T-cell (primary cell): ENCODE measurements at places on chromosomes 1 and 21. TPM values are rescaled to one million over a fixed set of nuclear protein-coding genes. Genes with fewer than 3 reads are reported as not detected.

RHCE gene
- 0.35 TPM for total RNA-seq

DNA sequence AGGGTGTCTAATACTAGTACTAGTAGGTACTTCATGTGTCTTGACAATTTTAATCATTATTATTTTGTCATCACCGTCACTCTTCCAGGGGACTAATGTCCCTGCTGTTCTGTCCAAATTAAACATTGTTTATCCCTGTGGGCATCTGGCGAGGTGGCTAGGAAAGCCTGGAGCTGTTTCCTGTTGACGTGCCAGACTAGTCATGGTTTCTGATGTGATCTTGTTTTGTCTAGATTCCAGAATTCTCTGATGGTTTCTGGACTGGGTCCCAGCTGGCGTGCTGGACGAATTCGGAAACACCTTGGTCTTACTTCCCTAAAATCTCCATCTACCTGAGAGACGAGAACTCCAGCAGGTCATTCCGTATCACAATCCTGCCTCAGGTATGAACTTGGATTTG is 66.1 kb upstream of the FAM3B start:
- H3K27ac ChIP-seq = no peak overlapping the region
- no peak for DNase-seq

PFKFB2 gene
- 3.2 TPM for total RNA-seq

DNA sequence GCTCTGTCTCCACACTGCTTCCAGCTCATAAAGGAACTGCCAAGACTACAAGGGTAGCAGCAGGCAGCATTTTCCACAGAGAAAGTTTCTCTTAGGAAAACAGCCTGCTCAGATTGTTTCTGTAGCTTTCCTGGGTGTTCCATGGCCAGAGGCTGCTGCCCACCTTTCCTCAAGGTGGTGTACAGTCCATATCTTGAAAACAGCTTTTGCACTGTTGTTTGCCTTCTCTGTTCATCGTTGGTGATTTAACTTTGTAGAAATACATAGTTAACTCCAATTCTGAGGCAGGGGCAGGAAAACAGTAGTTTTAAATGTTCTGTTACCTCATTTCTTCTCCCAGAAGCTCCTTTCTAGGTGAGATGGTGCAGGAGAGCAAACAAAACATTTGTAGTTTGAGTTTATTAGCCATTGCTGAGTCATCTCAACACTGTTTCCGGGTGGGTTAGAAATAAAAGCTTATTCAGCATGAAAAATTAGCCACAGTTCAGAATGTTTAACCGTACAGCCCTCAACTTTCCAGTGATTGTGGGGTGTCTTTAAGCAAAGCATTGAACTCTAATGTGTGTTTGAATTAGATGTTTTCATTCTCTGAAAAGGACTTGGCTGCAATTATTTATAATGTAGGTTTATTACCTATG is 41.7 kb downstream of the DIP2A start:
- DNase-seq = no peak
- peak overlapping the region; percentile 26 for H3K27ac ChIP-seq
- H3K27me3 ChIP-seq = no peaks in the 10 kb centered on the region
- H3K4me1 ChIP-seq = peaks cover 27% of the 10 kb centered on the region

EFNA3 gene
- 2.6 TPM for total RNA-seq

LRRC38 gene
- not detected for total RNA-seq

RNF115 gene
- total RNA-seq = 14.7 TPM

DNA sequence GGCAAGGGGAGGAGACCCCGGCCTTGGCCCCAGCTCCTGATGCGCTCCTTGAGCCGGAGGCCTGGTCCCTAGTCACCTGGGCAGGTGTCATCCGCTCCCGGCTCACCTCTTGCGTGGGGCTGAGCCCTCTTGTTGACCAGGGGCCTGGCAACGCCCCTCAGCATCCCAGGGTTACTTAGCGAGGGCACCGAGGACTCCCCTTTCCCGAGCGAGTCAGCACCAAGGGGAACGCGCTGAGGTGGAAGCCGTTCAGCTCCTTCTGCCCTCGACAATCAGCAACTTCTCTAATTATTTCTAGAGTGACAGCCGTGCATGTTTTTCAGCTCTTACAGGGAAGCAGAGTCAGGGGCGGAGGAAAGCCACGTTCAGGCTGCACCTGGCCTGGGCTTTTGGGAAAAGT is 522 bp downstream of the SLC45A1 start:
- no peak for DNase-seq
- H3K27me3 ChIP-seq = peaks cover 49% of the 10 kb centered on the region
- H3K4me1 ChIP-seq = no peaks in the 10 kb centered on the region
- no peak overlapping the region for H3K27ac ChIP-seq

JAM2 gene
- total RNA-seq = 0.99 TPM

DNA sequence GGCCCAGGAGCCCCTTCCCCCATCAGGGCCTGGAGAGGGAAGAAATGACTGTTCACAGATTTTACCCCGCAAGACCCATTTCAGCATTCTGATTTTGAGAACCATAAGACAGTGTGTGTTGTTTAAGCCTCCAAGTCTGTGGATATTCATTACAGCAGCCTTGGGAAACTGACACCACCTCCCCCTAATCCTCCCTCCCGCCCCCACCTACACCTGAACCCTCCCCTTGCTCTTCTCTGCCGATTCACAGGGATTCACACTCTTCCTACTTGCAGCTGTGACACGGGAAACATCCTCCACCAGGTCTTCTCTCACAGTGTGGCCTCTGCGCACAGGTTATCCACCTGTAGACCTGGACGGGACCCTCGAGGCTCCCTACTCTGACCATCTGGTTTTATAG is 50.1 kb downstream of the RIPK4 start:
- no peaks in the 10 kb centered on the region for H3K4me1 ChIP-seq
- no peaks in the 10 kb centered on the region for H3K36me3 ChIP-seq
- peaks cover 50% of the 10 kb centered on the region for H3K27me3 ChIP-seq
- no peak for DNase-seq
- no peak overlapping the region for H3K4me3 ChIP-seq

- no peaks in the 10 kb centered on the region for H3K27me3 ChIP-seq
- no peak for DNase-seq
- H3K4me1 ChIP-seq = no peaks in the 10 kb centered on the region
Measured at GRCh38 chr1:246613096-246613758, 47.0 kb downstream of the CNST start.

DCST1 gene
- 0.54 TPM for total RNA-seq

- H3K4me3 ChIP-seq = no peak overlapping the region
- H3K27ac ChIP-seq = no peak overlapping the region
- H3K4me1 ChIP-seq = no peaks in the 10 kb centered on the region
- H3K36me3 ChIP-seq = no peaks in the 10 kb centered on the region
Measured at GRCh38 chr1:162019006-162019405, 4.7 kb downstream of the OLFML2B start.
